Activated T-helper 2 cell treated with anti-CD3 and anti-CD28 coated beads, Interferon-gamma antibody, Interleukin-2, Interleukin-4, amounts not matched to agents 10 μg/mL and 5 μg/mL and 100 μg/mL, durations not matched to agents 14 hours and 24 hours and 36 hours (primary cell): ENCODE measurements at places on chromosomes 3 and 15. TPM values are rescaled to one million over a fixed set of nuclear protein-coding genes. Genes with fewer than 3 reads are reported as not detected.

DNA sequence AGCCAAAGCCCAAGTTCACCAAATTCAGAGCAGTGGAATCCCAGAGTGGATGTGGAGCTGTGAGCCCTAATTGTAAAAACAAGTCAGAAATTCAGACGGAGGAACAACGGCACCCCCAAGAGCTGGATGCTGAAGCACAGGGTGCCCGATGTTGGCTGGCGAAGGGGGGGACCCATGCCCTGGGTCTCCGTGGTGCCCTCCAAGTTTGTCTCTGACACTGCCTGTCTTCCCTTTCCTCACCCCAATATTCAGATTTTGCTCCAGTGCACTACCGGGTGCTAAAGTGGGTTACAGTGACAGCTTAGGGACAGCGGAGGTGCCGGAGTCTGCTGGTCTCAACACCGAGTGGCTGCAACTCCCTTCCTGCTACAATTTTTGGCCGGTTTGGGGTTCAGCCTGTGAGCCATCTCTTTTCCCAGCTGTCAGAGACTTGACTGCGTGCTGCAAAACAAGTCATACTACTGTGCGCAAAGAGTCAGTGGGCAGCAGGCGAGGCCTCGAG is 6.6 kb downstream of the GRIP2 start:
- H3K27ac ChIP-seq: no peak overlapping the region
- no peaks in the 10 kb centered on the region for H3K4me1 ChIP-seq
- no peak for DNase-seq
- H3K4me3 ChIP-seq: no peak overlapping the region
- H3K36me3 ChIP-seq: no peaks in the 10 kb centered on the region

DNA sequence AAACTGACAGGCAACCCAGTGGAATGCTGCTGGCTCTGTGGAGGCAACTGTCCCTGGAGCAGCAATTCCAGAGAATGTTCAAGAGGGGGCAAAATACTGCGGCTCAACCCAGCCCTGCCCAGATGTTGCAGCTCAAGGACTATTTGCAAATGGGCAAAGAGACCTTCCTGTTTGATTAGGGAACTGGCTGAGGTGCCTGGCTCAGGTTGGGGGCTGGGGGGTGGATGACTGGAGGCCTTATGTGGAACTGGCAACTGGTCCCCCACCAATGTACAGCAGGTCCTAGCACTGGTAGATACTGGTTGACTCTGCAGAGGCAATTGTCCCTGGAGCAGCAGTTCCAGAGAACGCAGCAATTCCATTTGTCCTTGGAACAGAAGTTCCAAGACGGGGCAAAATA is 302.5 kb downstream of the ZPLD1 start:
- H3K27me3 ChIP-seq: no peaks in the 10 kb centered on the region
- no peaks in the 10 kb centered on the region for H3K36me3 ChIP-seq
- H3K4me3 ChIP-seq: no peak overlapping the region
- DNase-seq: no peak
- no peaks in the 10 kb centered on the region for H3K4me1 ChIP-seq
- no peak overlapping the region for H3K27ac ChIP-seq

GRCh38 chr15:48086576-48086975 is 34.2 kb upstream of the SLC24A5 start:
- no peak overlapping the region for H3K4me3 ChIP-seq
- no peaks in the 10 kb centered on the region for H3K36me3 ChIP-seq
- H3K27ac ChIP-seq: no peak overlapping the region
- H3K4me1 ChIP-seq: no peaks in the 10 kb centered on the region
- no peak for DNase-seq

GRCh38 chr3:161550491-161551195 is 54.0 kb downstream of the OTOL1 start:
- no peak for DNase-seq
- no peak overlapping the region for H3K27ac ChIP-seq
- H3K36me3 ChIP-seq: no peaks in the 10 kb centered on the region
- peaks cover 2% of the 10 kb centered on the region for H3K27me3 ChIP-seq

DNA sequence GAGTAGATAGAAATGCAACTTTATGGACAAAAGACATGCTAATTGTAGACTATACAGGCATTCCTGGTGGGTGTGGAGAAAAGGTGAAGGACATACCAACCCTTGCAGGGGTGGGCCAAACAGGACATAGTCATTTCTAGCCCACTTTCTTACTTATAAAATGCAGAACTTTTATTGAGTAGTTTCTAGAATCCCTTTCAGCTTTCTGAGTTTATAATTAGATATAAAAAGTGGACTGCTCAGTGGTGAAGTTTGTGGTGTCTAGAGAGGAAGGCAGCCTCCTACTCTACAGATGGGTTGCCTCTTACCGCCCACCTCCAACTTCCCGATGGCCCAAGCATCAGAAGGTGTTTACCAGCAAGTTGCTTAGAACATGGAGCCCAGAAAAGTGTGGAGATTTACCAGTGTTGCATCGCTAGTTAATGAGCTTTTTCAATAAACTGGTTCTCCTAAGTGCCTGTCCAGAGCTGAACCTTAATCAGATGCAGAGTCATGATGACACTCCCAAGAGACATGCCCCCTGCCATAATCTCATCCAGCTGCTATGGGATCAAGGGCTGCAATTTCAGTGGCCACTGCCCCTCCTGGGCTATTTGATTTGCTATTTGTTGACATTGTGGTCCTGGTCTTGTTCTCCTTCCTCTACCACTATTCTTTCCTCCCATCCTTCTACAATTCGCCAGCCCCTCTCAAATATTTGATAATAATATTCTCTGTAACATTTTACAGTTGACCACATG is 77.5 kb upstream of the STRIT1 start:
- no peak overlapping the region for H3K4me3 ChIP-seq
- DNase-seq: no peak
- no peaks in the 10 kb centered on the region for H3K4me1 ChIP-seq
- H3K36me3 ChIP-seq: no peaks in the 10 kb centered on the region
- peaks cover 8% of the 10 kb centered on the region for H3K27me3 ChIP-seq

DNA sequence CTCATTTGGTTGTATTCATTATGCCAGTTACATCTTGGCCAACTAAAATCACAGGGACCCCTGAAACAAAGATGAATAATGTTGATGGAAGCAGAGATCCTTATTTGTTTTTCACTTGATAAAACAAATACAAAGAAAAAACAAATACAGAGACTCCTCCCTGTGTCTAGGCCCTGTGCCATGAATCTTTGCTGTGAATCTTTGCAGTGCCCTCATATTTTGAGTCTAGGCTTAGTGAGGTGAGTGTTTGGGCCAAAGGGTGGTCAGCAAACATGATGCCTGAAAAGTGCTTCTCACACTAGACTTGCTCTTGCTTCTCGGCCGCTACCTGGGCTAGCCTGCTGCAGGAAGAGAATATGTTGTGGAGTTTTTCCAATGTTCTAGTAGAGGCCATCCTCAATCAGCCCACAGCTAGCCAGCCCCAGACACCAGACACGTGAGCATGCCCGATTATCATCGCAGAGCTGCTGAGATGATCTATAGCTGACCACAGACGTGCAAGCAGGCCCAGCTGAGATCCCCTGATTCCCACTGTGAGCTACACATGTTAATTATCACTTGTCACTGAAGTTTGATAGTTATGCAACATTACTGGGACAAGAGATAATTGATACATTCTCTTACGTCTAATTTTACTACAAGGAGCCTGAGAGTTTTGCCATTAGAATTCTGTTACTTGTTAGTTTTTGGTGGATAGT is 191.4 kb downstream of the THRB start:
- H3K4me1 ChIP-seq: no peaks in the 10 kb centered on the region
- H3K27me3 ChIP-seq: no peaks in the 10 kb centered on the region
- DNase-seq: no peak
- no peaks in the 10 kb centered on the region for H3K36me3 ChIP-seq
- H3K27ac ChIP-seq: no peak overlapping the region

DNA sequence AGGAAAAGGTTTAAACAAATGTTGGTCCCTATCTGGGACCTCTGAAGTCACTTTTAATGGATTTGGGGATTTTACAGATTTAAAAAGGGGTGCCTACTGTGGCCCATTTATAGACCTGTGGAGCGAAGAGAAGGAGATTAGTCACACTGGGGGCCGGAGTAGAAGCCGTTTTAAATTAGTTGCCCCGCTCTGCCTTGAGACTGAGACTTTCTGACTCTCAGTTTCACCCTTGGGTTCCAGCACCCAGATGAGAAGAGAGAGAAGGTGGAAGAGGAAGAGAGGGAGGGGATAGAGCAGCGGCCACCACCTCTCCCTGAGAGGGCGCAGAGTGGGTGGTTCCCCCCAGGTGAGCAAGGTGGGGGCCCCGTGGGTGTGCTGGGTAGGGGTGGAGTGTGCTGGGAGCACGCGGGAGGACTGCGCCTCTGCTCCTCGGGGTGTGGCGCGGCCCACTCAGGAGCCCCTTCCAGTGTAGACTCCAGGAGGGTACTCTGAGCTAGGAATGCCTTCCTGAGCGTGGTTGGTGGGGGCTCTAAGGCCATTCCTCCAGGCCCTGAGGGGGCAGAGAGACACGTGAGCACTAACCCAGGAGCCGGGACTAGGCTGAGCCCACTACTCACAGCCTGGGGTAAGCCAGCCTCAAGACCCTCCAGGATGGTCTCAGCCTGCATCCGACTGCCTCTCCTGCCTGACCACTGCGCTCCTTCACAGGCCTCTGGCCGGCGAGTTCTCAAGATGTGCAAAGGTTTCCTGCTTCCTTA is 32.6 kb upstream of the RAB6B start:
- peaks cover 27% of the 10 kb centered on the region for H3K27me3 ChIP-seq
- H3K27ac ChIP-seq: no peak overlapping the region
- peaks cover 9% of the 10 kb centered on the region for H3K4me1 ChIP-seq

DNA sequence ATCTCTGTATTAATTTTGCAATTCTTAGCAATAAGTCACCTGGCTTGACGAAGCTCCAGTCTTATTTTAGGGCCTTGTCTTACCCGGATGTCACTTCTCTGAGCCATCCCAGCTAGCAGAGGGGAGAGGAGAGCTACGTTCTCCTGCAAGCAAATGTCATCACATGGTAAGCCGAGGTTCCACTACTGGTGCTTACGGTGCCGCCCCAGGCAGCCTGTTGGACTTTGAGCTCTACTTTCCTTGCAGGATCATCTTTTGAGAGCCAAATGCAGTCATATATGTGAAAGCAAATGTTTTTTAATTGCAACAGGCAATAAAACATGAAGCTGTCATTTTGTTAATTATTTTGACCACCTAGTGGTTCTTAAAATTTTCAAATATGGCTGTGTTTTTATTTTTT is 140.9 kb downstream of the FAM43A start:
- H3K36me3 ChIP-seq: no peaks in the 10 kb centered on the region
- H3K4me3 ChIP-seq: no peak overlapping the region
- H3K27ac ChIP-seq: no peak overlapping the region
- no peaks in the 10 kb centered on the region for H3K4me1 ChIP-seq

- H3K36me3 ChIP-seq: no peaks in the 10 kb centered on the region
- no peak for DNase-seq
- no peak overlapping the region for H3K27ac ChIP-seq
- no peaks in the 10 kb centered on the region for H3K4me1 ChIP-seq
- no peak overlapping the region for H3K4me3 ChIP-seq
- H3K27me3 ChIP-seq: peaks cover 2% of the 10 kb centered on the region
Observed at GRCh38 chr3:151974067-151974466, 100.6 kb downstream of the SUCNR1 start.

SLC25A38 gene
- total RNA-seq: 35.5 and 37.5 TPM in 2 replicates

RASL12 gene
- not detected in 2 replicates for total RNA-seq

TLR9 gene
- total RNA-seq: 0.32 and 0.50 TPM in 2 replicates

CLRN1 gene
- not detected in 2 replicates for total RNA-seq
